Stimulated activated CD8-positive, alpha-beta memory T cell treated with anti-CD3 and anti-CD28 coated beads, Interleukin-7, amount 100 ng/mL, for 1 hour (primary cell): ENCODE measurements at places on chromosomes 5 and 9.

GRCh38 chr5:169344629-169345028, 43.7 kb upstream of the SLIT3 start:
- no peak for DNase-seq

DNA sequence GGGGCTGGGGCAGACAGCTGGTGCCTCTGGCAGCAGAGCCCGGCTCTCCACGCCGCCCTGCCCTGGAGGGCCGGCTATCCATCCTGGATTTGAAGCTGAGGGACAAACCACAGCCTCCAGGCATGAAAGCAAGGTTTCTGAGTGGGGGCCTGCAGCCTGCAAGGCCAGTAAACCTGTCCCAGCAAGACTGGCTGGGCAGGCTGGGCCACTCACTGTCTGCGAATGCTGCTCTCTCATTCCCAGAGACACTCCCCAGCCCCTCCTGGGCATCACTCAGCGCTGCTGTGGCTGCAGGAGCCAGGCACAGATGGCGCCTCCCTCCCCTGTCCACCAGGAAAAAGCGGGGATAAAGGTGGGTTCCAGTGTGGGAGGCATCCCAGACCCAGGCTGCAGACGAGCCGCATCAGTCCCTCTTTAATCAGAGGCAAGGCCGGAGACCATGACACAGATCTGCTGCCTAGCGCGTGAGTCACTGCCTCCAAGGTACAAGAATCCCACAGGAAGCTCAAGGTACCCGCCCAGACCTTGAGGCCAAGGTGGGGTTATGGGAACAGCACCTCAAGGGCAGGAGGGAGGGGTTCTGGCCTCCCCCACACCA, 118.0 kb downstream of the VAV2 start:
- DNase-seq: no peak

- DNase-seq: no peak
Measured at GRCh38 chr5:135553688-135554462, 18.1 kb upstream of the NEUROG1 start.

DNA sequence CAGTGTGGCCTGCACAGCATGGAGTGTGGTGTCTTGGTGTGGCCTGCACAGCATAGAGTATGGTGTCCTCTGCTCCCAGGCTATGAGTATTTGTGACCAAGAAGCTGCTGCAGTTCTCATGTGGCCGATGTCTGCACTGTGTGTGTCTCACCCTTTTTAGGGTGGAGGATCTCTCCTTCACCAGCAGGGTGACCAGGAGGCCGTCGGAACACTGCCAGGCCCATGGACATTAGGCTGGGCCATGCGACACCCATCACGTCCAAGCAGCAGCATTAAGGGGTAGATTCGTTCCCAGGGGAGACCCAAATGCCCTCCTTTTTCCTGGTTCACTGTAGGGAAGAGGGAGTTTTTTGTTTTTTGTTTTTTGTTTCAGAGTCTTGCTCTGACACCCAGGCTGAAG, 115.3 kb upstream of the SPIN1 start:
- no peak for DNase-seq

GRCh38 chr5:54736003-54736797, 218.6 kb downstream of the SNX18 start:
- DNase-seq: no peak
